T-helper 22 cell (primary cell): ENCODE measurements at places on chromosomes 1 and 21.

DNA sequence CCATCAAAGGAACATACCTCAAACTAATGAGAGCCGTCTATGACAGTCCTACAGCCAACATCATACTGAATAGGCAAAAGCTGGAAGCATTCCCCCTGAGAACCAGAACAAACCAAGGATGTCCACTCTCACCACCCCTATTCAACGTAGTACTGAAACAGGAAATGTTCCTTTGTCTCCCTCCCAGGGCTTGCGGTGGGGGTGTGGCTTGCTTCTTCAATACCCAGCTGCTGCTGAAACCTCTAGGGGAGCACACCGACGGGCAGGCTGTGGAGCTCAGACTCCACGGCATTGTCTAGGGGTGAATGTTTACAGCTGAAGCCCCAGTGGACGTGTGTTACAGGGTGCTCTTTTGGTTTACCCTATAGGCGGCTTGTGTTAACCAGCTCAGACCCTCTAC lies 30.5 kb upstream of the B3GALT2 start:
- DNase-seq, result no peak

DNA sequence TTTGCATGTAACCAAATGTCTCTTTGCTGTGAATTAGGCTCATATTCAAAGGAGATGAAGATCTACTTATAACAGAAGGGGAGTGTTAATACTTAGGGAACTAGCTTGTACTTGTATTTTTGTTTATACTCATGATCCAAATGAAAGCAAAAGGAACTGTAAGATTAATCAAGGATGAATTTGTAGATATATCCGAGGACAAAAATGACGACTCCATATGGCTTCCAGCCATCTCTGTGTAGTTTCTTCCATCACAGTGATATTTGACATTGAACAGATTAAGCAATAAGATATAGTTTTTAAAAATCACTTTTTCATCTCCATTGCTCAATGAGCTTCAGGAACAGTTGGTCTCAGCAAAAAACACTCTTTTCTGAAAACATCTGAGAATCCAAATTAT lies 257.4 kb upstream of the CAMK1G start:
- DNase-seq, result no peak

DNA sequence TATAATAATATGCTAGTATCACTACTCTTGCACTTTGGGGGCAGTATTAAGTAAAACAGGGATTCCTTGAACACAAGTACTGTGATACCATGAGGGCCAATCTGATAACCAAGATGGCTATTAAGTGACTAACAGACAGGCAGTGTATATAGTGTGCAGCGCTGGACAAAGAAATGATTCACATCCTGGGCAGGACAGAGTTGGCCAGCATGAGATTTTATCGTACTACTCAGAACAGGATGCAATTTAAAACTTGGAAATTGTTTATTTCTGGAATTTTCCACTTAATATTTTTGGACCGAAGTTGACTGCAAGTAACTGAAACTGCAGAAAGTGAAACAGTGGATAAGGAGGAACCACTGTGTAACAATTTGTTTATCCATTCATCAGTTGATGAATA lies 74.6 kb downstream of the DNTTIP2 start:
- no peak for DNase-seq

GRCh38 chr1:167697667-167698141 lies 24.1 kb upstream of the MPZL1 start:
- DNase-seq, result no peak

- peak; percentile 27 for DNase-seq
Measured at GRCh38 chr1:206933333-206933945, 11.7 kb upstream of the FCMR start.

GRCh38 chr1:32350785-32351398 lies 11.4 kb downstream of the FAM229A start:
- DNase-seq, result no peak

DNA sequence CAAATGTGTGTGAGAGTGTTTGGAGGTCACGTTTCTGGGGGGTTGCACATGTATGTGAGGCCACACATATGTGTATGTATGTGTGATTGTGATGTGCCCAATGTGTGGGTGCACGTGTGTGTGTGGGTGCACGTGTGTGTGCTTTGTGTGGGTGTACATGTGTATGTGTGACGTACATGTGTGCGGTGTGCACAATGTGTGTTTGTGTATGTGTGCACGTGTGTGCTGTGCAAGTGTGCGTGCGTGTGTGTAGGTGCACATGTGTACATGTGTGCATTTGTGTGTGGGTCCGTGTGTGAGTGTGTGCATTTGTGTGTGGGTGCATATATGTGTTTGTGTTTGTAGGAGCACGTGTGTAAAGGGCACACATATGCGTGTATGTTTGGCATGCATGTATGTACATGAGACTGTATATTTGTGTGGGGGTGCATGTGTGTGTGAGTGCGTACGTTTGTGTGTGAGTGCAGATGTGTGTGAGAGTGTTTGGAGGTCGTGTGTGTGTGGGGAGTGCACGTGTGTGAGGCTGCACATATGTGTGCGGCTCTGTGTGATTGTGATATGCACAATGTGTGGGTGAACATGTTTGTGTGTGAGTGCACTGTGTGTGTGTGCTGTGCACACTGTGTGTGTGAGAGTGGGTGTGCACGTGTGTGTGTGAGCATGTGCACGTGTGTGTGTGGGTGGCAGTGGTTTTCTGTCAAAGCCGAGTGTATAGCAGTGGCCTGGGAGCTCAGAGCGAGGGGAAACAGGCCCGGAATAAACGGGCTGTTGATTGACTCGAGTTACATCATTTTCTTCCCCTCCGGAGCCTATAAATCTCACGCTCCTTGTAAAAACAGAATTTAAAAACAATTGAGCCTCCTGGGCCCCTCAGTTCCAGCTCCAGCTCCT lies 132.7 kb upstream of the ARHGEF16 start:
- DNase-seq, result no peak
